ENCODE measurements at places on chromosomes 6 and 20. TPM values are rescaled to one million over a fixed set of nuclear protein-coding genes. Genes with fewer than 3 reads are reported as not detected.

The SEL1L2 gene
- not detected for total RNA-seq

The GSTA2 gene
- not detected for total RNA-seq

The CST1 gene
- not detected for total RNA-seq

The ANKRD66 gene
- not detected for total RNA-seq

The HSPA1L gene
- 0.86 TPM for total RNA-seq

GRCh38 chr6:21208081-21208795, 385.3 kb upstream of the SOX4 start:
- no peak for DNase-seq

DNA sequence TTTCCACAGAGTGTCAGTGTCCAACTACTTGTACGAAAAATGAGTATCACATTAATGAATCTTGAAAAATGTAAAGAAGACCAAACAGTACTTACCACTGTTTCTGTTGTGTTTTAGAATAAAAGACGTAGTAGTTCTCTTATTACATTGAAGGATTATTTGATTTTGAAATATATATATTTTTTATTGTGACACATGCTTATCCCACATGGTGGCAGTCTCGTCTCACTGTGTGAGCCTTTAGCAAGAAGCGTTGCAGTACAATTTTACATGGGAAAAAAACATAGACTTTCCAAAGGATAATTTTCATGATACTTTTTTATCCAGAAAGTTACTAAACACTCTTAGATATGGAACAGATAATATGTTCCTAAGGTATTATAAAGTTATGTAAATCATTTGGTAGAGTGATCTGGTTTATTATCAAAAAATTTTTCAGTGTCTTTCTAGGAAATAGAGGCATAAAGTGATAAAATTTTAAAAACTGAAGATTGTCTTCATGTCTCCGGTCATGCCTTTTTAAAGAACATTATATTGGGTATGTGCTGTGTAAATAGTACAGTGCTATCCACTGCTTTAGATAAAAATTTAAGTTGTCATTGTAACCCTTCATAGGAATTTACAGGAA, 117.5 kb upstream of the SAMD5 start:
- peak; percentile 44 for DNase-seq

- DNase-seq, result no peak
Observed at GRCh38 chr6:151408858-151409257, 17.5 kb upstream of the ZBTB2 start.

- DNase-seq, result no peak
Observed at GRCh38 chr20:646868-647233, 6.1 kb downstream of the SRXN1 start.

- no peak for DNase-seq
Observed at GRCh38 chr6:123821112-123821511, 17.4 kb downstream of the NKAIN2 start.

- DNase-seq, result no peak
Observed at GRCh38 chr6:144568241-144568640, 283.1 kb downstream of the UTRN start.

DNA sequence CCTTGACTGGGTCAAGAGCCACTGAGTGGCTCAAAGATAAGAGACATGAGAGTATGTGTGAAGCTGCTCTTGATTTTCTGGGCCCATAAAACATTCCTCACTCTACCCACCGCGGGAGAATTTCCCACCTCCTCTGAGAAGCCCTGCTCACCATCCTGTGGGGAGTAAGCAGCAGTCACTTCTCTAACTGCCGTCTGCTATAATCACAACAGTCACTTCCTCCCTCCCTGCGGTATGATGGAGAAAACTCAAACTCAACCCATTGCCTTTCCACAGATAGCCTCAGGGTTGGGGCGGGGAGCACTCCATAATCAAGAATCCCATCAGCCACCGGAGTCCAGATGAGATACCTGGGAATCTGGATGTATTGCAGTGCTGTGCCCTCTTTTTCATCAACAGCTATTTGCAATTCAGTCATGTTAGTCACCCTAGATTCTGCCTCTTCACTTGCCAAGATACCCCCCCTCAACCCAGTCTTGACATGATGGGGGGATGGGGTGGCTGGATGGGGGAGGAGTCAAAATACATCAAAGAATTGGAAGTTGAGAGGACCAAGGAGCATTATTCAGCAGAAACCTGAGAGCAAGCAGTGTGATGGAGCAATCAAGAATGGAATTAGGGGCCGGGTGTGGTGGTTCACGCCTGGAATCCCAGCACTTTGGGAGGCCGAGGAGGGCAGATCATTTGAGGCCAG, 5.1 kb downstream of the MOCS1 start:
- DNase-seq, result no peak

DNA sequence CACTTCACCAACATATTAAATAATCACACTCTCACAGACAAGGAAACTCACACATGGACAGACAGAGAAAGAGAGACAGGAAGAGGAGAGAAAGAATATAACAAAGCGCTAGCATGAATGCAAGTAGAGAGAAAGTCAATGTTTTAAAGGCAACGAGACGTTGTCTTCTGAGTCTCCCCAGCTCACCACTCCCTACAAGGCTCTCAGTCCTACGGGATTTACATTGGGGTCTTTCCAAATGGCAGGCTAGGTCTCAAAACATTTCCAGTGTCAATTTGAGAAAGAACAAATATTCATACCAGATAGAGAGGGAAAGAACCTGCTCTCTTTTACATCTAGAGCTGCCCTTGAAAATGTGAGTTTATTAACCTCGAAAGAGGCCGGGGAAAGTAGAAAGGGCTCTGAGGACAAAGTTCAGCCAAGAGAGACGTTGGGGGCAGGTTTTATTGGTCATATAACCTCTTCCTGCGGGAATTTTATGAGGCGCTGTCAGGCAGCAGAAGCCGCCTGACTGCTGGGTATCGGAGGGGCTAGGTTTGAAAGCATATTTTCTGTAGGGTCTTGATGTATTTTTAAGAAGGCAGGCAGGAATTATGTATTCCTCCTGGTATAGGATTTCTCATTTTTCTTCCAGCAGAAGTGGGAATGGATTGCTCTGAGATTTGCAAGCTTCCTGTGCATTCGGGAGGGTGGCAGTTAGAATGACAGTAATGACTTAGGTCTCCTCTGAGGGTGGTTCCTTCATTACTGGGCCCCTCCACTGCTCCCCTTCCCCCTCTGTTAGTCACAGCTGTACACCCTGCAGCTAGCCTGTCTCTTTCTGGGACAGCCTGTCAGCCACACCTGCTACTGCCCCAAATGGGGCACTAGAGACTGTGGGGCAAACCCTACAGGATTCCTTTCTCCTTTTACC, 34.4 kb upstream of the KIF16B start:
- no peak for DNase-seq

- no peak for DNase-seq
Observed at GRCh38 chr6:168160506-168161370, 81.7 kb upstream of the FRMD1 start.

DNA sequence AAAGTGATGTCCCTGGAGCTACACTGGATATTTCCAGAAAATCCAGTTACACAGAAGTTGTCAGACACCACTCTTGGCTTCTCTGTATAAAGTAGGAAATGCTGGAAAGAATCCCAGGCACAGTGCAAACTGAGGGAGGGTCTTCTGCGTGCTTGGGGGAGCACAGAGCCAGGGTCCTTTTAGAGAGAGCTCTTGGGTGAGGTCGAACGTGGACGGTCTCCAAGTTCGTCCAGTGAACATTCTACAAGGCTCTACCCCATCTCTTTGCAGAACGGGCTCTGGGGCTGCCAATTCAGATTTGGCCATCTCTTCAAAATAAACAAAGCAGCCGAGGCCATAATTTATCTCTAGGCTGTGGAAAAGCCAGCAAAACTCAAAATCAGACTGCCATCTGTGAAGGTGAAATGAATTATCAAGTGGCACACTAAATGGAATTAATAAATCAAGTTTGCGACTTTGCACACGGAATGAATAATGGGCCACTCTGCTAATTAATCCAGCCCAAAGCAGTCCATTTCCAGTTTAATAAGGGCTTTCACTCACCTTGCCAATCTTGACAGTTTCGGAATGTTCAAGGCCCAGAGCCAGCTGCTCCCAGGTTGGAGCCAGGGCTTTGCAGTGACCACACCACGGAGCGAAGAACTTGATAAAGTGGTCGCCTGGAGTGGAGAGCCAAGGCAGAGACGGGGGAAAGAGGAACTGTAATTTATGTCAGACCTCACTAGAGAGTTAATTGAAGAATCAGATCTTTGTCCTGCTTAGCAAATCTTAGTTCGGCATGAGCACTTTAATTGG, 19.3 kb downstream of the TXNDC5 start:
- DNase-seq, result no peak

DNA sequence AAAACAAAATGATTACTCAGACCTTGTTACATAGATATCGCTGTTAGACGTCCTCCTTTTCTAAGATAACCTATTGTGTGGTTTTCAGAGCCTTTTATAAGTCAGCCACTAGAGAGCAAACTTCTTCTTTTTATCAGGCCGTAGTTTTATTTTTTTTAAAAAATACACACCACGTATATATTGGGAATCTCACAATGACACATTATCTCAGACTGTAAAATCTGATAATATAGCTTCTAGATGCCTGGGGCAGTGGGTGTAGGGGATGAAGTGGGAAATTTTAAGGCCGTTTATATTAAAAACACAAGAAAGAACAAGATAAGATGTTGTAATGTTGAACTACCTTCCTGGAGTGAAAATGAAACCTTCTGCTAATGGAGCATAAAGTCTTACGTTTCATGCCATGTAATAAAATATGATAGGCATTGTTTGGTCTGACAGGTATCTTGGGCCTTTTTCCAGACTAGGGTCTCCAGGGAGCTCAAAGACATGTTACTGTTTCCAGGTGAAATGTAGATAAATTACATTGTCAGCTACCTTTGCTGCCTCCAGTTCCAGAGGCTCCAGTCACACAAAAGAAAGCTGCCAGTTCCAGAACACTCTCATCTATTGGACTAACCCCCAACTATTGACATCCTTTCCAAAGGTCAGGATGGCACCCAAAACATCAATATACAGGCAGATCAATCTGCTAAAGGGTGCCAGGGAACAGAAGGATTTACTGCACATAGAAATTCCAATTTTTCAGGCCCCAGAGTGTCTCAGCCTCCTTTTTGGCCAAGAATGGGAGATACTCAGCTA, 130.2 kb upstream of the AKIRIN2 start:
- no peak for DNase-seq

- no peak for DNase-seq
Observed at GRCh38 chr6:142386657-142387056, 84.8 kb downstream of the ADGRG6 start.

DNA sequence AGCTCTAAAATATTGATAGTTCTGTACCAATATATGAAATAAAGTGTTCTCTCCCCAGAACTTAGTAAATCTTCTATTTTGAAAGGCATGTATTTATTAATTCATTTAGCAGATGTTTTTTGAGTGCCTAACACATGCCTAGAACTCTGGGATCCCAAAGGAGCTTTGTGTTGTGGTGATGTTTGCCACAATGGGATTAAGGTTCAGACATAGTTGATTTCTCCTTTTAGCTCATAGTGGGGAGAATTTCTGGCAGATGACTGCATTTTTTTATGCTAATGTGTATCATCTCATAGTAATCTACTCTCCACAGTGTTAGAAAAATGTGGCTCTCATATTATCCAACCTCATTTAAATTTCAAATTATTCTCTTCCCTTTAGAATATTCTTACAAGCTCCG, 21.7 kb downstream of the MYB start:
- DNase-seq, result no peak

DNA sequence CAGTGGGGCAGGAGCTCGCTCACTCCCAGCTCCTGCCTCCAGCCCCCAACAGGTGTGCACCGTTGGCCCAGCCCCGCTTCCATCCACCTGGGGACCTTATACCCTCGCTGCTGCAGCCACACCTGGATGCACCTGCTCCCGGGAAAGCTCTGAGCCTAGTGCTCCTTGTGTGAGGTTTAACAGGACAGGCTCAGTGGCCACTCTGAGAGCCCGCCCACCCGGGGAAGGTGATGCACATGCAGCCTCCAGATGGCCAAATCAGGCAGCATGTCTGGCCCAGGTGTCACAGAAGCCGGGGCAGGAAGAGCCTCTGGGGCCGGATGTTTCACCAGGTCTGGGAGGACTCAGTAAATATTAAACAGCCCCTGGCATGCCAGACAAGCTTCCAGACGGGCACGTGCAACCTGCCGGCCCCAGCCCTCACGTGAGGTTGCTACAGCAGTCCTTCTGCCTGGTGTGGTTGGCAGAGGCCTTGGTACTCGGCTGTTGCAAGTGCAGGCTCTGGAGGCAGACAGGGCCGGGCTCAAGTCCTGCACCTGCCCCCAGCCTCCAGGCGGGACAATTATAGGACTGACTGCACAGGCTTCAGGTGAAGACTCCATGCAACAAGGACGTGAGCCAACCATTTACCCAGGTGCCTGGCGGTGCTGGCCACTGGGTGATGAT, 66.9 kb downstream of the RIPOR3 start:
- DNase-seq, result no peak

DNA sequence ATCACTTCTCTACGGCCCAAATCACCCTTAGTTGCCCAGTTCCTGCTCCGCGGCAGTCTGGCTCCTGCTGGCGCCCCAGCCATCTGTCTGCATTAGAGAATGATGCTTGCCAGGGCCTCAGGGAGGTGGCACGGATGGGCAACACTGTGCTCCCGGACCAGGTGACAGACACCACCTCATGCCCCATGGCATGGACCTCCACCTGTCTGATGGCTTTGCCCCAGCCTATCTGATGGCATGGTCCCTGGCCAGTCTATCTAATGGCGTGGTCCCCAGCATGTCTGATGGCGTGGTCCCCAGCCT, 18.8 kb upstream of the MRGBP start:
- no peak for DNase-seq

DNA sequence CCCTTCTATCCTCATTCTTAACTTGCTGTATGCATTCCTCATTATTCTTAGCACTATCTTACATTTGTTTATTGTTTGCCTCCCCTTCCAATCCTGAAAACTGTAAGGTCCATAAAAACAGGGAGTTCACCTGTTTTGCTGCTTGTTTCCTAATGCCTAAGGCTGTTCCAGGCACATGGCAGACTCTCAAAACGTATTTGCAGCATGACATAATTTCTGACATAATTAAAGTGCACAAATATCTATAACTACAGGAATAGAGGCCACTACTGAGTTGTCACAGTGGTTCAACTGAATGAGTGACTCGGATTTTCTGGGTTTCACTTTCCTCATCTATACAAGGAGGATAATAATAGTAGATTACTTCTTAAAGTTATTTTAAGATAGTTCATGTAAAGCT, 83.0 kb downstream of the HFE start:
- no peak for DNase-seq

- DNase-seq, result no peak
Observed at GRCh38 chr6:91433660-91434534, 847.0 kb upstream of the MAP3K7 start.

- no peak for DNase-seq
Observed at GRCh38 chr6:17098538-17098937, 3.3 kb upstream of the STMND1 start.

DNA sequence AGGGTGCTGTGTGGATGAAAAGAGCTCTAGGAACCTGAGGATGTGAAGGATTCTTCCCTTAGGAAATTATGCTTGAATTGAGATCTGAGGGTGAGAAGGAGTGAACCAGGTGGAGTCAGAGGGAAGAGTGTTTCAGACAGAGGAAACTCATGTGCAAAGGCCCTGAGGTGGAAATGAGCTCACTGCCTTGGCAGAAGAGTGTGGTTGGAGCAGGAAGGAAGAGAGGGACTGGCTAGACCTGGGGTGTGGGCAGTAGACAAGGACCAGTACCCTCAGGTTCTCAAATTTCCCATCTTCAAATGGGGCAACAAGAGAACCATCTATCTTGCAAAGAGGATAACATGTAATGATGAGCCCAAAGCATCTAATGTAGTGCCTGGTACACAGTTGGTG, 24.0 kb upstream of the GTSF1L start:
- DNase-seq, result peak; percentile 52
